HEK293T (cell line): ENCODE measurements at places on chromosomes 2 and 18.

- DNase-seq, result no peak
Observed at GRCh38 chr2:200131307-200131706, 175.2 kb upstream of the SPATS2L start.

GRCh38 chr18:35998967-35999366 lies 26.5 kb downstream of the RMP24 start:
- DNase-seq, result peak; percentile 59

DNA sequence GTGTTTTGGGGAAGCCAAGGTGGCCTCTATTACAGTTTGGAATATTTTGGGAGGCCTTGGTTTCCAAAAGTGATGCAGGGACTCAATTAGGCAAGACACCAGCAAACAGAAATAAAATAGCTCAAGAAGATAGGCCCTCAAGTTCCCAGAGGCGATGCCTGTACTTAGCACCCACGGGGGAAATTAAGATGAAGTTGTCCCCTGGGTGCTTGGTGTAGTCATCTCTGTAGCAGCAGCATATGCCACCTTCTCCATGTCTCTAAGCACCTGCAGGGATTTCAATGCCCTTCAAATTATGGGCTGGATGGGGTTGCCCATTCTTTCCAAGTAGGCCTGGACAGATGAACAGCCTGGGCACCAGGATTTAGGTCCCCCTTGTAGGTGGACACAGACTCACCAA lies 185.0 kb downstream of the CTIF start:
- no peak for DNase-seq

DNA sequence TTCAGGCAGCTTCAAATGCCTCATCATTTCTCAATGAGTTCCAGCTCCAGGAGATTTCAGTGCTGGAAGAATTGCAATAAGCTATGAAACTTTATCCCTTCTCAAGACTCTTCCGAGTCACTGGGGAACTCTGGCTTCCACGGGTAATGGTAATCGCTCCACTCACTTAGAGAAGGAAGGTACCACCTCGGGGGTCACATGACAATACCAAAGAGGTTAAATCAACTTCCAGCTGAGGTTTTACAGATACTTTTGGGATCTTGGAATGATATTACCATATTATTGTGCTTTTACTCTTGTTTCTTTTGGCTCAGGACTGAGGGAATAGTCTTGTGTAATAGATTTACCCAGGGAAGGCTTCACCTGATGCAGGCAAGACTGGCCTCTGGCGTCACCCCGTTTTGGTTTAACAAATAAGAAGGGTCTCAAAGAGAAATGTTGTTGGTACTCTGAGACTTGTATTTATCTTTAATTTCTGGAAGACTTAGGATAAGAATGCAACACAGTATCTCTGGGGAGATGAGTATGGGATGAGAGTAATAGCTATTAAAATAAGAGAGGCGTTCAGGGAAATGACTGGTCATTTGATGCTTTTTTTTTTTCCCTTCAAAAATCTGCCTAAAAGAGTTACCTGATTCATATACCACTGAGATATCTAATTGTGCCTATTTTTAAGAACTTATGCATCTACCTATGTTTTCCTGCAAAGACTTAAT lies 316.9 kb upstream of the ZEB2 start:
- no peak for DNase-seq

GRCh38 chr18:24459772-24460171 lies 665 bp upstream of the HRH4 start:
- no peak for DNase-seq

DNA sequence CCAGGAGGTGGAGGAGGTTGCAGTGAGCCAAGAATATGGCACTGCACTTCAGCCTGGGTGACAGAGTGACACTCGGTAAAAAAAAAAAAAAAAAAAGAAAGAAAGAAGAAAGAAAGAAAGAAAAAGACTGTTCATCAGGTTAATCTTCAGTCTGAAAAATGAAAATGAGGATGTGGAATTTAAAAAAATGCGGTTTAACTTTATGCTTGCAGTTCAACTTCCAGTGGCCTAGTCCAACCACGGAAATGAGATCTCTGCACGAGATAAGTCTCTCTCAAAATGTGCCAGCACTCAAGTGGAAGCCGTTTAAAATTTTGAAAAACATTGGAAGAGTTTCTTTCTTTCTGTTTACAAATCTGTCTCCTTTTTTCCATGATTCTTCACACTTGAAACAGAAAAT lies 112.1 kb downstream of the DOCK10 start:
- no peak for DNase-seq

DNA sequence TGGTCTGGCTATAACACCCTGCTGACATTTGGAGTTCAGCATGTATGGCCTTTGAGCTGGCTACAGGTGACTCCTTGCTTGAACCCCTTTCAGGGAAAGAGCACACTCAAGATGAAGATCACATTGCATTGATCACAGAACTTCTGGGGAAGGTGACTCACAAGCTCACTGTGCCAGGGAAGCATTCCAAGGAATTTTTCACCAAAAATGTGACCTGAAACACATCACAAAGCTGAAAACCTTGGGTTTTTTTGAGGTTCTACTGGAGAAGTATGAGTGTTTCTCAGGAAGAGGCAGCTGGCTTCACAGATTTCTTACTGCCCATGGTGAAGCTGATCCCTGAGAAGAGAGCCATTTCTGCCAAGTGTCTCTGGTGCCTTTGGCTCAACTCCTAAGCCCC lies 879.0 kb downstream of the CBLN2 start:
- no peak for DNase-seq

DNA sequence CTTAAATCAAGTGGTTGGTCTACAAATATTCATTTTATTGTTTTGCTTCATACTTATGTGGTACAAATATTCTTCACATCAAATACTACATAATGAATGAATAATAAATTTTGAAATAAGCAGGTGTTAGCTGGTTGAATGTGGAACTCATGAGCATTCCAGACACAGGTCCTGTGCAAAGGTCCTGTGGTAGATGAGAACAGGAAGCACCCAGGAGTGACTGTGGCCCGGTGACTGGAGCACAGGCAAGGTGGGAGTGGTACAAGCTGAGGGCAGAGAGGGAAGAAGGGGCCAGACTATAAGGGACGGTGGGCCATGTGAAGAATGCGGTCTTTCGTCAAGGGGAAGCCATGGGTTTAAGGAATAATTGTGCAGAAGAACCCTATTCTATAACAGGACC lies 26.2 kb upstream of the LOXHD1 start:
- DNase-seq, result no peak

DNA sequence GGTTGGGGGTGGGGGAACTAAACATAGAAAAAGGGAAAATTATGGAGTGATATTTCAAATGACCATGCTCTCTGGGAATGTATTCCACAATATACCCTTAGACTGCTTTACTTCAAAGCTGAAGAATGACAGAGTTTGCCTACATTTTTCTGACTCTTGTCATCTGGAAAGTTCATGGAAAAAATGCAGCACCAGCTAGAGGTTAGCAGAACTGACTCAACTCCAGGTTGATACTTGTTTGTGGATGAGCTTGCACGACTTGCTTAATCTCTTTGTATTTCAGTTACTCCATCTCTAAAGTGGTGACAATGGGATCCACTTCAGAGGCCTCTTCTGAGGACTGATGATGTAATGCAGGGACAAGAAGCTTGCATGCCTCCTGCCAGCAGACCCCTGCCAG lies 824.0 kb upstream of the ID2 start:
- DNase-seq, result no peak

DNA sequence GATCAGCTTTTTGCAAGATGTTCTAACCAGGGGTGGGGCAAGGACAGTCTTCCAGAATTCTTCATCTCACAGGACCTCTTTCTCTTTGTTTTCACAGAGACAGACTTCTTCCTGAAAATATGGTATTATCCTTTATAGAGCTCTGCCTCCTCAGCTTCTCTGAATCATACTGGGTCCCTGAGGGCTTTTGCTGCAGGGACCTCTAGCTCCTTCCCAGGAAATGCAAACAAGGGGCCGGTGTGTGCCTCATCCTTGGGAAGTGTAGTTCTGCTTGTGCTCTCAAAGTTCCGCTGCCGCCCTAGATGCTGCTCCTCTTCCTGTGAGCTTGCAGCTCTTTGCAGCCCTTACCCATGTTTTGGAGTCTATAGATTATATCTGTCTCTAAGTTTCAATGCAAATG lies 99.5 kb upstream of the NPAS2 start:
- no peak for DNase-seq

GRCh38 chr2:43068631-43069517 lies 157.5 kb downstream of the ZFP36L2 start:
- DNase-seq, result no peak
